Vagina (tissue), 2 donors: ENCODE measurements at places on chromosomes 13 and 19.

DNA sequence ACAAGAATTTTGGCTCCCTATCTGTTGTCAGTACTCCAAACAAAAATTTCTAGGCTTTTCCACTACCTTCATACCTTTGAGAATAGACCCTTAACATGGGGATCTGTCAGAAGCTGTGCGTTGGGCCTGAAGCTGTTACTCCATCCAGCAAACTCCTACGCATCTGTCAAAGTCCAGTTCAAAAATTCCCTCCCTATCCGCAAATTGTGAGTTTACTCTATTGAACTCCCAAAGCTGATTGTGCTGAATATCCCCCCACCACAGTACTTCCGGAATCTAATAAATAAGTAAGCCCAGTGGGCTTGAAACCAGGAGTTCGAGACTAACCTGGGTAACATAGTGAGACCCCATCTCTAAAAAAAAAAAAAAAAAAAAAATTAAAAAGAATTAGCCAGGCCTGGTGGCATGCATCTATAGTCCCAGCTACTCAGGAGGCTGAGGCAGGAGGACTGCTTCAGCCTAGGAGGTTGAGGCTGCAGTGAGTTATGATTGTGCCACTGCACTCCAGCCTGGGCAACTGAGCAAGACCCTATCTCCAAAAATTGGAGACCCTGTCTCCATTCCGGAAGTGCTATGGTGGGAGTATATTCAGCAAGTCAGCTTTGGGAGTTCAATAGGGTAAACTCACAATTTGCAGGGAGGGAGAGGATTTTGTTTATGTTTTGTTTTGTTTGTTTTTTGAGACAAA lies 930 bp upstream of the FBN3 start:
- no peak for DNase-seq

DNA sequence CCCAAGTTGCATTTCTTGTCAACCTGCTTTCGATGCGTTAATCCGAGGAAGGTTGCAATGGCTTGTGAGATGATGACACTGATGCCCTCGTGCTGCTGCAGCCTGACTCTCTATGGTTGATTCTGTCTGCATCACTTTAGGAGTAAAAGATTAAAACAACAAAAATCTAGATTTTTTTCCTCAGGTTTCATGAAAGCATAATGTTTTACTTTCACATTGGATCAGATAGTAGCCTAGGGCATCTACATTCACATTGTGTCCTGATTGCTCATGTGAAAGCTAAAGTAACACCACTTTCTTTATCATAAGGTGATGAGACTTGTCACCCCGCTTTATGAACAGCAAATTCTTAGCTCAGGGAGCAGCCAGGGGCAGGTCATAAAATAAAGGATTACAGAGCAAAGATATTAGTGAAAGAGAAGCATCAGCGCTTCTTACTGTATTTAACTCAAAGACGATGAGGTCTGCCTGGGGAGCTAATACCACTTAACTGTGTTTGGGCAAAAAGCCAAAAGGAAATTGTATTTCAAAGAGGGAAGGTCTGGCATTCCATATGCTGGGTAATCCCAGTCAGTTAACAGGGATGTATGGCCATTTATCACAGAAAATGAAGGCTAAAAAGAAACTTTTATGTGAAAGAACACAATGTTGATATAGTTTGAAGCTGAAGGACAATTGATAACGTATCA lies 270.5 kb downstream of the GPC6 start:
- no peak for DNase-seq

GRCh38 chr19:19098084-19098702 lies 34.4 kb downstream of the SLC25A42 start:
- no peak for DNase-seq

- no peak for DNase-seq
Observed at GRCh38 chr19:50720921-50721381, 1.3 kb upstream of the SHANK1 start.

DNA sequence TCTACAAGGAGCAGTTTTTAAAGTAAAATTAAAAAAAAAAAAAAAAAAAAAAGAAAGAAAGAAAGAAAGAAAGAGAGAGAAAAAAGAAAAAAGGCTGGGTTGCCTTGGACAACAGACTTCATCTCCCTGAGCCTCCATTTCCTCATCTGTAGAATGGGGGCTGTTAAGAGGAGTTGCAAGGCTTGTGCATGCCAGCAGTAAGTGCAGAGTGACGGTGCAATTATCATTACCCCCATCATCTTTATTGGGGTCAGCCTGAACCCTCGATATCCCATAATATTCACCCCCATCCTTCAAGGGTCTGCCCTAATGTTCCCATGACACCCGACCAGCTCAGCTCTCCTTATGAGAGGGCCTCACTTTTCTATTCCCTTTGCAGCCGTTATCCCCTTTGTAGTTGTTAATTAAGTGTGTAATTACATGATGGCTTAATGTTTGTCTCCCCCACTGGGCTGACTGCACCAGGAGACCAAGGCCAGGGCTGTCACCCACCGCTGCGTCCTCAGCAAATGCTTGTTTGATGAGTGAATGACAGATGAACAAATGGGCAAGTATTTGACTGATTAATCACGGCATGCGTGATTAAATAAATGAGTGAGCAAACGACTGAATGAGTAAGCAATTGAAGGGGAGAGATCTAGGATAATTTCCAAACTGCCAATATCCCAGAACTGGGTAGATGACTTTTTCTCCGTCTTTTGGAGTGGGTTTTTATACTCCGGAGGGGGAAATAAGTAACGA lies 10.1 kb downstream of the FOSB start:
- no peak for DNase-seq

GRCh38 chr19:41309180-41310032 lies 566 bp upstream of the CCDC97 start:
- DNase-seq = no peak

DNA sequence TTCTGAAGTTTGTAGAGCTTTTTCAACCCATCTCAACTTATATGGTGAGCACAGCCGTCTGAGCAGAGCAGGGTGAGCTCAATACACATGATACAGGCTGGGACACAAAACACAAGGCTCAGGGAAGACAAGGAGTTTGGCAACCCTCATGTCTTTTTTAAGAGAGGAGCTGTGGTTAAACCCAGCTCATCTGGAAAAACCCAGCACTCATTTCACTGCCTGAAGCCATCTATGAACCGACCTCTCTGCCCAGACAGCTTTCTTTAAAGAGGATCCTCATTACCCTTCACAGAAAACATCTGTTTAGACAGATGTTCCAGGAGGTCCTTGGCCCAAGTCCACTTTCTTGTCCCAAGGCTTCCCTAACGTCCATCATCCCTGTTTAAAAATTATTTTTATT lies 170.0 kb upstream of the TSHZ3 start:
- DNase-seq = peak; percentile 40

- DNase-seq = peak; percentile 92
Observed at GRCh38 chr19:52397310-52398080, at the start of gene ZNF528. TSS of gene ZNF528 (plus strand) at chr19:52397849. CDS start at chr19:52402014, 4,165 bp downstream.

DNA sequence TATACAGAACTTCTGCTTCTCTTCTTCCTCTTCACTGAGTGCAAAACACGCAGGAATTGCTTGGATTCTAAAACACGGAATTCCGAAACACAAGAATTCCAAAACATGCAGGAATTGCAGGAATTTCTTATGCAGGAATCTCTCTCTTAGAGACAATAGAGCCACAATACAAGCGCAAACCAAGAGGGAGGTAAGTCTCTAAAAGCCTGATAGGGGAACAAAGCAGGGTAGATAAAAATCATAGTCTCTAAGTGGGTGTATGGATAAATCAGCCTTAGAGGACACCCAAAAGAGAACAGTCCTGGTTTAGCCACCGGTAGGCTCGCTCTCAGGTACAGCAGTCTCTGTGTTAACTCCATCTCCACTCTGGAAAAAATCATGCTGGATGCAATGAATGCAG lies 112.9 kb downstream of the LHFPL6 start:
- no peak for DNase-seq

DNA sequence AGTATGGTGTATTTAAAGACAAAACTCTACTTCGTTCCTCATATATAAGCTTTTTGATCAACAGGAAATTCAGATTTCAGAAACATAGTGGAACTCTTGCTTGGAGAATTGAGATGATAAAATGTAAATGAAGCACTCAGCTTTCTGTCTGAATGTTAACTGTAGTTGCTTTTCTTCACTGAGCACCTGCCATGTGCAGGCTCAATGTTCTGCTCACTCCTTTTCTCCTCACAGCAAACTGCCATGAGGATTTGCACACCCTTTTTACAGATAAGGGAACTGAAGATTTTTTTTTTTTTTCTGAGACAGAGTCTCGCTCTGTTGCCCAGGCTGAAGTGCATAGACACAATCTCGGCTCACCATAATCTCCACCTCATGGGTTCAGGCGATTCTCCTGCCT lies 28.0 kb upstream of the FOXO1 start:
- no peak for DNase-seq

GRCh38 chr13:76799696-76800095 lies 86.5 kb downstream of the KCTD12 start:
- no peak for DNase-seq

DNA sequence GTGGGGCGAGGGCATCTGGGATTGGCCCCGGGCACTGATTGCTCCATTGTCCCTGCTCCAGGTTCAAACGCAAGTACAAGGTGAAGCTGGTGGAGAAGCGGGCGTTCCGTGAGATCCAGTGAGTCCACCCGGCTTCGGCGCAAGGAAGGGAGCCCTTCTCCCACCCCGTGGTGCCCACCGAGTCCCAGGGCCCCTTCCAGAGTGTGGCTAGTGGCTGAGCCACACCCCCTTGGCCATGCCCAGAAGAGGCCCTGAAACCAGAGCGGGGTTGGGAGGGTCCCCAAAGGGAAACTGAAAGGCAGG lies 11.2 kb downstream of the NOP53 start:
- no peak for DNase-seq

GRCh38 chr13:112177450-112178288 lies 110.7 kb downstream of the SOX1 start:
- DNase-seq = no peak

GRCh38 chr19:42872608-42873007 lies 6.9 kb downstream of the PSG1 start:
- DNase-seq = no peak

GRCh38 chr19:36265064-36265463 lies 50.2 kb downstream of the ZNF146 start:
- no peak for DNase-seq

- DNase-seq = no peak
Observed at GRCh38 chr19:46714444-46715106, 2.3 kb downstream of the PRKD2 start.

GRCh38 chr19:6734096-6734696 lies 3.2 kb downstream of the GPR108 start:
- DNase-seq = no peak

- DNase-seq = no peak
Observed at GRCh38 chr13:78364711-78365110, 238.6 kb downstream of the POU4F1 start.
